ENCODE measurements at places on chromosomes 11 and 22.

DNA sequence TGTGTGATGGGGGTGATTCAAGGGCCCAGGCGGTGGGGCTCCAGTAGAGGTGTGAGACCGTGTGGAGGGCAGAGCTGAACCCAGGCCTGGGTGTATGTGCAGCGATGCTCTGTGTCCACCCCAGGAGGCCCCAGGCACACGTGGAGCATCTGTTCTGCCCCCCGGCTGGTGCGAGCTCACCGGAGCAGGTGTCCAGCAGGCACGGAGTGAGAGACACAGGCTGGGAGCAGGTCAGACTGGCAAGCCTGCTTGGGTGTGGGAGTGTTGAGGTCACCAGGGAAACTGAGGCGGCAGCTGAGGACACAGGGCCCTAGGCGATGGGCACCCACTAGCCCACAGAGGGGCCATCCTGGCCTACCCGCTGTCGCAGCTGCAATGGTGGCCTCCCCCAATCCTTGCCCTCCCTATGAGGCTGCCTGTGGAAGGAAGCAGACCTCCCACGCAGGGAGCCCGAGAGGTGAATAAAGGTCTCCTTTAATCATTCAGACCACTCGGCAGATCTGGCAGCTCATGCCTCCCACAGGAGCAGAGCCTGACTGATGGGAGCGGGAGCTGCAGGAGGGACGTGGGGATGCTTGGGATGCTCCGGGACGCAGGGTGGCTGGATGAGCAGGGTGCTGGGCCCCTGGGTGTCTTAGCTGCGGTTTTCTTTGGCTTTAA lies 1165.1 kb downstream of the BRD1 start:
- DNase-seq: no peak

DNA sequence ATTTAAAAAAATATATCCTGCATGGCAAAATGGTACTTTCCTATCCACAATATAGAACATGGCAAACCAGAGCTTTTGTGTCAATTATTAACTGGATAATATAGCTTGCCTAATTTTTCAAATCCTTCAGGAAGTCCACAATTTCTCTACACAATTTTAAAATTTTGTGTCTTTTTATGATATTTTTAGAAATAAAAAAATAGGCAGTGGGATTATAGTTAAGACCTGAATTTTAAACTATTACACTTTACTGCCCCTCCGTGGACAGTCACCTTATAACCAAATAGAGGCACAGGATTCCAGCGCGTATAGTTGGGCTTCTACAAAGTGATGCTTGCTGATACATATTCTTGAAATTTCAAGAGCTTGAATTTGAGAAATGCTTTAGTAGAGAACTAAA lies 2.1 kb upstream of the DMC1 start:
- DNase-seq: no peak

GRCh38 chr11:82714346-82715174 lies 19.1 kb downstream of the FAM181B start:
- no peak for DNase-seq

GRCh38 chr22:46754110-46754799 lies 8.2 kb upstream of the TBC1D22A start:
- no peak for DNase-seq

DNA sequence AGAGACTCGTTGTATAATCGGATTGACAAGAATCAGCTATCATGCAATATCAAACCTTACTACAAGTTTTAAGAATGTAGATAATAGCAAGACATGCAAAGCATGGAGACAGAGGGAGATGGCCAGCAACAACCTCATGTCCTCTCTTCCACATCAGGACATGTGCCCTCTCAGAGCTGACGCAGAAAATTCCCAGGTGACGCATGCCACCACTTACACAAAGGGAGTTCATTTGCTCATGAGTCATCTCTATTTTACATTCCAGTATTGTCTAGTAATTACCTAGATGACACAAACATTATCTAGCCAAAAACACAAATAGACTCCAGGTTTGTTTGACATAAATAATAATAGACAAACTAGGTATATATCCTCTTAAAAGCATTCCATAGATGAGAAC lies 38.1 kb upstream of the OPCML start:
- no peak for DNase-seq

GRCh38 chr11:129643031-129643721 lies 172.5 kb upstream of the TMEM45B start:
- no peak for DNase-seq

DNA sequence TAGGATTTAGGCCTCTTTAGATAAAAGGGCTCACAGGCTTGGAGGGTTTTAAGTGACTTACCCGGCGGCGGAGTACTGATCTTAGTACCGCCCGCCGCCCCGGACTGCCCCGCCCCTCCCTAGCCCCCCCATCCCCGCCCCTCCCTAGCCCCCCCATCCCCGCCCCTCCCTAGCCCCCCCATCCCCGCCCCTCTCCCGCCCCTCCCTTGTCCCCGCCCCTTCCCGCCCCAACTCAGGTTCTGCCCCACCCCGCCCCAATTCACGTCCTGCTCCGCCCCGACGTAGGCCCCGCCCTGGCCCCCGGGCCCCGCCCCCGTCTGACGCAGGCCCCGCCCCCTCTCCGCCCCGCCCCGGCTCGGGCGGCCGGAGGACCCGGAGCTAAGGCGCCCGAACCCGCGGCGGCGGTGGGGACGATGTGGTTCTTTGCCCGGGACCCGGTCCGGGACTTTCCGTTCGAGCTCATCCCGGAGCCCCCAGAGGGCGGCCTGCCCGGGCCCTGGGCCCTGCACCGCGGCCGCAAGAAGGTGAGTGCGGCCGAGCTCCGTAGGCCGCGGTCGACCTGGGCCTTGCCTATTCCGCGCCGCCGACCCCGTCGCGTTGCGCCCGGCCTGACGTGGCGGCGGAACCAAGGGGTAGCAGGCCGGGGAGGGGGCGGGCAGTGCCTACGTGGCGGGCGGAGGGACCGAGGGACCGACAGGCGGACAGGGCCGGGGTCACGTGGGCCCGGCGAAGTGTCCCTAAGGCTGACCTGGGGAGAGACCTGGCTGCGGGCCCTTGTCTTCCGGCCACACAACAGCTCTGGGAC lies at the start of gene SCYL1:
TSS of gene SCYL1 (plus strand) at position 343 of the 805 bp plus-strand sequence. CDS start at position 414, 71 bp downstream.
- peak; percentile 78 for DNase-seq

DNA sequence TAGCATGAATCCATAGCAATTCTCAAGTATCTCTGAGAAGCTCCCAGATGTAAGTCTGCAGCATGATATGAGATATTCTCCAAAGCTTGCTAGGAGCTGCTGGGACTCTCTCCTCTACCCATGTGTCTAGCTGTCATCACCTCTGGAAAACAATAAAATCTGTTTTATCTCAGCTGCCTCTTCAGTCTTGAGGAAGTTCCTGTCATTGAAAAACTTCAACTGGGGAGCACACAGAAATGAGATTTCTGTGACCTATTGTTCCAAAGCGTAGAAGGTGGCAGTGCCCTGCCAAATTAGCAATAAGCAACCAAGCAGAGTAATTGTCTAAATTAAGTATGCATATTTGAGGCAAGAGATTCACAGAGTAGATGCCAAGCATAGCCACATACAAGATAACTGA lies 1380.6 kb upstream of the RAG2 start:
- no peak for DNase-seq

DNA sequence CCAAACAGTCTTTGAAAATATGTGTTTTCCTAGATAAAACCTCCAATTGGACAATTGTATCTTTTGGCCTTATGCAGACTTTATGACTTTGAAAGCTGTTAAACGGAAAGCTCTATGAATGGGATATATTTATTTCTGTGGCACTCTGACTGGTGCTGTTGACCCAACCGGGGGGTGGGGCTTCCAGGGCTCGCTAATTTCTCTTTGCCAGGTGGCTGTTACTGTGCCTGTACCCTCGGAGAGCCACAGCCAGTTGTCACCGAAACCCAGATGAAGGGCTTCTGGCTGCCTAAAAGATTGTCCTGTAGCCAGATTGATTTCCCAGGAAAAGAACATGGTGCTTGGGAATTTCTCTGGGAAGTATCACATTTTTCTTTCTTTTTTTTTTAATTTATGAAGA lies 132.7 kb upstream of the NAV2 start:
- no peak for DNase-seq
